ENCODE measurements at places on chromosomes 13 and 19.

- no peak for DNase-seq
These were observed 168.2 kb downstream of the DNAJC15 start for GRCh38 chr13:43191546-43191945.

DNA sequence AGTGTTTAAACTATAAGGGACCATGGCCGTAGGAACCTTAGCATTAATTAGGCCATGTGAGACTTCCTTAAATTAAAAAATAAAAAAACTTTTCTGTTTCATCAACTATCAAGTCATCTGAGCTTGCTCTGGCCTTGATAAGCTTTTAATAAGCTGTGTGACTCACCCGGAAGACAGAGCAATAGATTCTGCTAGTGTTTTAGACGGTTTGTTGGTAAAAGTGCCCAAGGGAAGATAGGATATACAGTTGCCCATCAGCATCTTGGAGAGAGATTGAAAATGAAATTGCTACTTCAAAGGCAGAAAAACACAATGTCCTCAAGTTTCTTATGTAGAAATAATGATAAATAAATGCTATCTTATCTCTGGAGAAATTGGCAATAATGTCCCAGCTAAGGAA is 31.2 kb upstream of the RCBTB2 start:
- no peak for DNase-seq

- no peak for DNase-seq
These were observed 160.4 kb downstream of the ZIC5 start for GRCh38 chr13:99811067-99811700.

GRCh38 chr13:111855191-111855590 is 211.8 kb upstream of the SOX1 start:
- no peak for DNase-seq

GRCh38 chr19:9150650-9151049 is 10.5 kb downstream of the ZNF317 start:
- no peak for DNase-seq

DNA sequence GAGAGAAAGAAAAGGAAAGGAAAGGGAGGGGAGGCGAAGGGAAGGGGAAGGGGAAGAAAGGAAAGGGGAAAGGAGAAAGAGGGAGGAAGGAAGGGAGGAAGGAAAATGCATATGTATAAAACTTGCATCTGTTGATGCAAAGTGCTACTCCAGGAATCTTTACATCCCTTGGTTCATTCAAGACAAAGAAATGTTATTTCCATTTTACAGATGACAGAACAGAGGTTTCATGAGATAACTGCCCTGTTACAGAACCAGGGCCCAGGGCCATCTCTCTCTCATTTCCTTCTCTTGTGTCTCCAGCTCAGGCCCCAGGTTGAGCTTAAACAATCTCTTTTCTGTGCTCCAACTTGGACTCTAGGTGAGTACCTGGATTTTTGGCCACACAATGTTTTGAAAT is 1.8 kb upstream of the SLC25A30 start:
- DNase-seq, result no peak

GRCh38 chr13:107600971-107601370 is 614.4 kb downstream of the LIG4 start:
- no peak for DNase-seq

- DNase-seq, result no peak
These were observed 1.4 kb downstream of the CAPN12 start for GRCh38 chr19:38742906-38743305.

- no peak for DNase-seq
These were observed 36.5 kb downstream of the OPA3 start for GRCh38 chr19:45547965-45548609.

GRCh38 chr13:79936368-79937136 is 404.4 kb downstream of the SPRY2 start:
- no peak for DNase-seq

- DNase-seq, result no peak
These were observed 491.0 kb downstream of the FGF9 start for GRCh38 chr13:22161871-22162270.

DNA sequence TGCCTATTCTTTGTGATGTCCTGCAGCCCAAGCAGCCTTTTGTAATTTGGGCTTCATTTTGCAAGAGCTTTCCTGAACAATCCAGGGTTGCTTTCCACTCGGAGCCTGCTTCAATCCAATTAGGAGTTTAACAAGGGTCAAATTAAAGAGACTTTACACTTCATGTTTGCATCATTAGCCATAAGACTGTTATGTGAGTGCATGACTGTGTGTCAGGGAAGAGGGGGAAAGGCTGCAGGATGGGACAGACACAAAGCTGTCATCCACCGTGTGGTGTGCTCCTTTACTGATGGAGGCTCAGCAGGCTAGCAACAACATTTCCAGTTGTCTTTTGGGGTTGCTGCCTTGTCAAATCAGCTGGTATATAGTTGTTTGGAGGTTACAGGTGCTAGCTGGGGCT is 23.7 kb upstream of the MAB21L1 start:
- DNase-seq, result no peak

- DNase-seq, result no peak
These were observed 8.1 kb upstream of the TSHZ3 start for GRCh38 chr19:31357315-31357673.

DNA sequence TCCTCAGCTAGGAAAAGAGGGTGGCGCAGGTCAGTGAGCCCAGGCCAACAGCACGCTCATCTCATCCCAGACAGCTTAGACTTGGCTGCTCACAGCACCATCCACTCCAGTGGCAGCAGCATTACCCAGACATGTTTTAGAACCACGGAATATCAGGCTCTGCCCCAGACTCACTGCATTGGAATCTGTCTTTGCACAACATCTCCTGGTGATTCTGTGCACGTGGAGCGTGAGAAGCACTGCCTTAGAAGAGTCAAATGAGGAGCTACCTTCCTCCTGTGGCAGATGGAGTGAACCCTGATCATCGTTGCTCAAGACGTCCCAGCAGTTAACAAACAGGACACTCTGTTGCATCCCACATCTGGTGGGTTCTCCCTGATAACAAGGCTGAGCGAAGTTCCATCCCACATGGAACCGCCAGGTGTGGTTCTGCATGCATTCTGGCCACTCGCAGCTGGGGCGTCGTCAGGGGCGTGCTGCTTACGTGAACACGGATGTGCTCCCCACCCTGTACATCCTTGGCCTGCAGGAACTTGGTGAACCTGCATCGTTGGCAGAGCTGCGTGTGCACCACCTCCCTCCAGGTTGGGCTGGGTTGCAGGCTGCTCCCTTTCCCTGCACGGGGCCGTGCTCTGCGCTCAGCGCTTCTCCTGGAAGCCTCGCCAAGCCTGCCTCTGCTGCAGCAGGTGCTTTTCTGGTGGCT is 25.2 kb upstream of the ATP11A start:
- no peak for DNase-seq
